H1 (cell line): ENCODE measurements at places on chromosomes 7 and 10. TPM values are rescaled to one million over a fixed set of nuclear protein-coding genes. Genes with fewer than 3 reads are reported as not detected.

ANTXRL gene
- polyA plus RNA-seq: not detected in 2 replicates

ANKRD7 gene
- not detected in 2 replicates for polyA plus RNA-seq

MORN4 gene
- polyA plus RNA-seq: 20.2 and 22.0 TPM in 2 replicates

TRPV5 gene
- 0.03 and 0.05 TPM in 2 replicates for polyA plus RNA-seq

ADAM22 gene
- polyA plus RNA-seq: 4.6 and 5.6 TPM in 2 replicates

CYP2C8 gene
- 0.30 and 0.89 TPM in 2 replicates for polyA plus RNA-seq

BEND7 gene
- 1.8 and 1.9 TPM in 2 replicates for polyA plus RNA-seq

PSD gene
- 5.4 and 8.0 TPM in 2 replicates for polyA plus RNA-seq

SMARCD3 gene
- polyA plus RNA-seq: 5.6 and 6.2 TPM in 2 replicates

GNGT1 gene
- not detected in 2 replicates for polyA plus RNA-seq

PTPRN2 gene
- 2.6 and 4.9 TPM in 2 replicates for polyA plus RNA-seq

MSMB gene
- polyA plus RNA-seq: not detected in 2 replicates

BLNK gene
- polyA plus RNA-seq: not detected in 2 replicates

AGAP6 gene
- 15.3 and 16.4 TPM in 2 replicates for polyA plus RNA-seq

JAKMIP3 gene
- polyA plus RNA-seq: 0.82 and 0.83 TPM in 2 replicates

NPC1L1 gene
- 0.14 and 0.21 TPM in 2 replicates for polyA plus RNA-seq

AKR1C3 gene
- polyA plus RNA-seq: 4.5 and 6.9 TPM in 2 replicates

WEE2 gene
- polyA plus RNA-seq: 0.02 TPM in 1 of 2 replicates, not detected in the other

GPR22 gene
- 0.02 TPM in 1 of 2 replicates, not detected in the other for polyA plus RNA-seq

ADO gene
- polyA plus RNA-seq: 18.7 and 23.7 TPM in 2 replicates

TMEM176B gene
- 2.1 and 2.2 TPM in 2 replicates for polyA plus RNA-seq

SLC26A3 gene
- polyA plus RNA-seq: not detected in 2 replicates

CTBP2 gene
- polyA plus RNA-seq: 208 and 274 TPM in 2 replicates

SLC13A1 gene
- polyA plus RNA-seq: not detected in 2 replicates

CNPY1 gene
- not detected in 2 replicates for polyA plus RNA-seq

SPDYE9 gene
- polyA plus RNA-seq: not detected in 2 replicates
